ENCODE measurements at places on chromosomes 7 and 10.

GRCh38 chr7:68152205-68152604, 1155.6 kb downstream of the TYW1 start:
- no peak for DNase-seq

- no peak for DNase-seq
Observed at GRCh38 chr10:112491144-112491543, 44.1 kb downstream of the VTI1A start.

GRCh38 chr7:132601783-132602182, 25.5 kb upstream of the PLXNA4 start:
- no peak for DNase-seq

DNA sequence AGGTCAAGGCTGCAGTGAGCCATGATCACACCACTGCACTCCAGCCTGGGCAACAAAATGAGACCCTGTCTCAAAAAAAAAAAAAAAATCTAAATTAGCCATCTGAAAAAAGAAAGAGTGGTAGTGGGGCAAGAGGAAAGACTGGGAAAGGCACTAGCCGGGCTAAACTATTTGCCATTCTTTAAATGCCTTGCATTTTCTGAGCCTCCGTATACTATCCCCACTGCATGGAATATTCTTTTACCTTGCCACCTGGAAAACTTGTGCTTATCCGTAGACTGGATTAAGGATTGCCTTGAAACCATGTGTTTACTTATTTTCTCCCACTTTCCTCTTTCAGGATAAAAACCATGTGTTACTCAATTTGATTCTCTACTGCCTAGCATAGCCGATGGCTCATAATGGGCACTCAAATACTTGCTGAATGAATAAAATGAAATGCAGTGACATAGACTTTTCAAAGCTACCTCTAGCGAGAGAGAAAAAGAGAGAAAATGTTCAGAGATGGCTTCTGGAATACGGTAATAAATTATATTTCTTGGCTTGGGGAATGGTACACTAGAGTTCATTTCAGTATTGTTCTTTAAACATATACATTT, 30.6 kb downstream of the HYCC1 start:
- DNase-seq = no peak

- no peak for DNase-seq
Observed at GRCh38 chr10:22690158-22690557, 24.2 kb downstream of the PIP4K2A start.

Data from NCI-H2107 (cell line).